ENCODE measurements at places on chromosomes 1 and 21.

DNA sequence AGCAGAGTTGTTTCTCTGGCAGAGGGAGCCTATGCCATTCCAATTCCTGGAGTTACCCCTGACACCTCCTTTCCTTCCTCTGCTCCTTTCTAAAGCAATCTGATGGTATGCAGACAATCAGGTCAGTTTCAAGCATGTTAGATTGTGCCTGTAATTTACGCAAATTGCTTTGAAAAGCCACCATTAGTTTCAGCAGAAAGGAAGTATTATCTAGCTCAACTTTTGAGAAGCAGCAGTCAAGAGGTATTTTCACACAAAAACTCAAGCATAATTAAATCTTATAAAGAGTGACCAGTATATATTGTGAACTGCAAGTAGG is 2.2 kb downstream of the ERRFI1 start:
- DNase-seq: no peak

DNA sequence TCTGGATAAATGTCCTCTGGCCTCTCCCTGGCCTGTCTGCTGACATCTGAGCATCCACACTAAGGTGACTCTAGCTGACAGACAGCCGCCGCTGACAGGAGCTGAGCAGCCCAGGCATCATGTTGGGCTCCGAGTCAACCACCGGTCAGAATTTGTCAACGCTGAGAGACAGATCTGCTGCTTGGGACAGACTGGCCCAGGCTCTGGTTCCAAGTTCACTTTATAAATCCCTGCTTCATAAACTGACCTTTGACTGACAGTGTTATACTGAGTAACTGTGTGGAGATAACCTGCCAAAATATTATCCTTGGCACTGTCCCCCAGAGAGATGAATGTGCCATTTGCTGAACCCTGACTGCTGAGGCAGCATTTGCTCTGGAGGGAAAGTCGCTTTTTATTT is 616.7 kb downstream of the NPHP4 start:
- DNase-seq: no peak

GRCh38 chr21:31354604-31355443 is 10.8 kb upstream of the TIAM1 start:
- DNase-seq: no peak

DNA sequence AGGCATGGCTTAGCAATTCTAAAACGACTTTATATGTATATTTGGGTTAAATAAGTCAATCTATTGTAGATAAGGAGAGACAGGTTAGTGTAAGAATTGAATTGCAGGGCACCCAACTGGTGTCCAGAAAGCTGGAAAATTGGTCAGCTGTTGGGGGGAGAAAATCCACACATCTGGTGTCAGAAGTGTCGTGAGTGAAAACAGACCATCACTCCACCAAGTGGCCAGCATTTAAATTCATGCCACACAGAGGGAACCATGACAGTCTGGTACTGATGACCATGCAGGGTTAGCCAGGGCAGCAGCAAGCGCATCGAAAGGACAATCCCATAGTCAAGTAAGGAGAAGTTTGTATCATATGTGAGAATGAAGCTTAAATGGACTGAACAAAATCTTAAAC is 11.7 kb downstream of the LAX1 start:
- DNase-seq: no peak

DNA sequence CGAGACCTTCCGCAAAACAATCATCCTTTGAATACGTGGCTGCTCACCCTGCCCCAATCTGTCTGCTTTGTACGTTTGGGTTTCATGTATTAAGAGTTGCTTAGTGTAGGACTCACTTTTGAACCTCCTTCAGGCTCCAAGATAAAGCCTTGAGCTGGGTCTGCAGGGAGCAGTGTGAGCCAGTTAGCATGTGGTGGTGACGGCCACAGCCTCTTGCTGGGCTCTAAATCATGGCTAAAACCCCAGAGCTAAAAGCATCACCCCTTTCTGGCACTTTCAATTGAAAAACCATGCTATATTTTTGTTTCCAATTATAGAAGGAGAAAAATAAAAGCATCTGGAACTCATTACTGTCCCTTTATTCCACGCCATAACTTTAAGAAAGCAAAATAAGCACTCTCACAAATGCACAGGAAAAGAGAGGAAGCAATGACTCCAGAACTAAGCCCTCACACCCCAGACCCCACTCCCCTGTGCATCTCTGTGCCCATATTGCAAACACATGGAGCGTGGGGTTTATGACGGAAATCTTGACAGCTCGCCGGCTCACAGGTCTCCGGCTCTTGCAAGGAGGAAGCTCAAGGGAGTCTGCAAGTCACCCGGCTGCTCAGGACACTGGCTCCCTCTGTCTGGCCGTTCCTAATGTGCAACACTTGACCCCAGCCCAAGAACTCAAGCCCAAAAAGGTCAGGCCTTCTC is 135.5 kb downstream of the MIS18A start:
- DNase-seq: no peak

GRCh38 chr1:210437111-210437510 is 108.4 kb downstream of the HHAT start:
- no peak for DNase-seq

DNA sequence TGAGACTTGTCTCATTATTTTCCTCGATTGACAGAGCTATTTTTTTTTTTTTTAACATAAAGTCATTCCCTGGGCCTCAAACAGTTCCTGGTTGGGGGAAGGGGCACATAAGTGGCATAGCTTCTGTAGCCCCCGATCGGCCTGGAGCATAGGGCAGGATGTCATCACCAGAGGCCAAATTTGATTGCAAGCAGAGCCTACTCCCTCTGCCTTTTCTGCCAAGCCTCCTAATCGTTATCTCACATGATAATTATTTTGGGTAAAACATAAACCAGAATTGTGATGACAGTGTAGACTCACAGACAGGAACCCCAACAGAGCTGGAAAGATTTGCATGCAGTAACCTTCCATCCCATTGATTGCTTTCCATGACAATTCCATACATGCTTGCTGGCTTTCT is 404.8 kb downstream of the PCP4 start:
- no peak for DNase-seq

DNA sequence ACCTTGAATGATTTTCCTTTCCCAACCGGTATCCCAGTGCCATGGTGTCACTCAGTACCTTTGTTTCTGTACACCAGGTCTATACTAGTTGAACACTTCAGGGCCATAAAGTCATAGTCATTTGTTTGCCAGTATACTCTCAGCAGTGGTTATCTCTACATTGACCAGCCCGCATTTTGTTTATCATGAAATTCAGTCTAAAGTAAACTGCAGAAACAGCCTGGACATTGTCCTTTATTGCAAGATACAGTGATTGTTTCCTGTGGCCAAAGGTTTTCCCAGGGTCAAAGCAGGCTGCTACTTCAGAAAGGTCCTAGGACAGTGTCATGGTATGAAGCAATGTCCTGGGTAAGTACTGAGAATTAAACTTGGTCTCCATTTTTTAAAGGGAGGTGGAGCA is 407.4 kb downstream of the RWDD3 start:
- no peak for DNase-seq
